ENCODE measurements at places on chromosomes 2 and 18.

GRCh38 chr18:8654503-8655451, 45.5 kb downstream of the RAB12 start:
- DNase-seq: peak; percentile 30

GRCh38 chr18:36160959-36161371, 26.3 kb upstream of the MOCOS start:
- DNase-seq: no peak

GRCh38 chr2:1665761-1666505, 78.4 kb downstream of the PXDN start:
- no peak for DNase-seq

GRCh38 chr2:108975613-108976435, 13.2 kb downstream of the EDAR start:
- DNase-seq: no peak

GRCh38 chr2:239195318-239195871, 205.4 kb downstream of the HDAC4 start:
- DNase-seq: no peak

DNA sequence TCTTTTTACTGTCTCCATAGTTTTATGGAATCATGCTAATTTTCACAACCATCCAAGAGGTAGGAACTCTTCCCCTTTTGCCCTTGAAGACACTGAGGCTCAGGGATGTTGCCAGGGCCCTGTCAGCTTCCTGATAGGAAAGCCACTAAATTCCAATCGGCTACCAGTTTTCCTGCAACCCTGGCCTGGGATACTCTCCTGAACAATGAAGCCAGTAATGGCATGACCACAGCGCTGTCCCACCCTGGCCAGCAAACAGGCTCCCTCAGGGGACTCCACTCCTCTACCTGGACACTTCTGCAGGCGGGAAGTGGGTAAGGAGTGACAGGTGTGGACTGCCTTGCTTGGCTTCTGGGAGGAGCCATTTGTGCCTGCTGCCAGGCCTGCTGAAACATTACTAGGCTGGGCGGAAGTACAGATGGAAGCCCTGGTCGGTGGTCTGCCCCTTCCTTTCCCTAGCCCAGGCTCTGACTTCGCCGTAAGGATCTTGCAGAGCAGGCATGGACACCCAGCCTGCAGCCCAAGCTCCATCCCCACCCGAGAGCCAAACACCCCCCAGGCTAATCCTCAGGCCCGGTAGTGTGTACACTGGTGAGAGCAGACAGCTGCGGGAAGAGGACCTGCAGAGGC, 78.8 kb upstream of the SMAD2 start:
- no peak for DNase-seq

DNA sequence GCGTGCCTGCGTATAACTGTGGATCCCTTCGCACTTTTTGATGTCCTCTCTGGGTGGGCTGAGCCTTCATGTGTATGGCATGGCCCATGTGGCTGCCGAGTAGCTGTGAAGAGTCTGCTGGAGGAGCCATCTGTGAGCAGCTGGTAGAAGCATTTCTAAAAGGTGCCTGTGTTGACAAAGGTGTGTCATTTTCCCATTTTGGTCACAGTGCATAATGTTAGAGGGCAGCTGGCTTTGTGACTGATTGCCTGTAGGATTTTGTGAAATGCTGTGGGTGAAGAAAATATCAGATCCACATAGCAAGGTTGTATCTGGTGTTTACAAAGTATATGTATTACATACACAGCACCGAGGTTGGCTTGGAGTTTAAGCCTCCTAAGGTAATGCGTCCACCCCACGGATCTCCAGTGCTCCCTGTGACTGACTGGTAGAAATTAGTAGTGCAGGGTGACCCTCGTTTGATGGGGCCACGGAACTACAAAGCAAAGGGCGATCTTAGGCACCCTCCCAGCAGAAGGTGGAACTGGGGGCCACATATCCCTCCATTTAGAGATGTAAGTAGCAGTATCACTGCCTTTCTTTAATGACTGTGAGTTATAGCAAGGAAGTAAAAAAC, 16.5 kb downstream of the GATA6 start:
- DNase-seq: no peak

DNA sequence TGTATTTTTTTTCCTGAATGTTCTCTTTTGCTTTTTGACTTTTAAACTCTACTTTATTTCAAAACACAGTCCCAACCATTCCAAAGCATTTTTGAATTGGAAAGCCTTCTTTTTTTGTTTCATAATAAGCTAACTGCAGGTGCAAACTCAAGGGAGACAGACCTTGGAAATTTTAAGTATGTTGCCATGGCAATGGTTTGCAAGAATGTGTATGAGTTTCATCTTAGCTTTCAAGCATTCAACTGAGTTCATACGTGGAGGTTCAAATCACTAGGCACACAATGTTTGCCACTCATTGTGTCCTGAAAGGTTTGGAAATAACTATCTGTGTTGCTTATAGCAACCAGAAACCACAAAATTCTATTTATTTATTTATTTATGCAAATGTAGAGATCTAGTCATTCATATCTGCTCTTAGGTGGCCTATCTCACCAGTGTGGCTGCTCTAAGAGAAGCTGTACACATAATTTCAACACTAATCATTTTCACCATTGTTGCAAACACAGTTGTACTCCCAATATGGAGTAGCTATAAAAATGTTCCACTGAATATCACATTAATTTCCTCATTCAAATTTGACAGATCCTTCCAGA, 805.7 kb upstream of the FSHR start:
- no peak for DNase-seq

DNA sequence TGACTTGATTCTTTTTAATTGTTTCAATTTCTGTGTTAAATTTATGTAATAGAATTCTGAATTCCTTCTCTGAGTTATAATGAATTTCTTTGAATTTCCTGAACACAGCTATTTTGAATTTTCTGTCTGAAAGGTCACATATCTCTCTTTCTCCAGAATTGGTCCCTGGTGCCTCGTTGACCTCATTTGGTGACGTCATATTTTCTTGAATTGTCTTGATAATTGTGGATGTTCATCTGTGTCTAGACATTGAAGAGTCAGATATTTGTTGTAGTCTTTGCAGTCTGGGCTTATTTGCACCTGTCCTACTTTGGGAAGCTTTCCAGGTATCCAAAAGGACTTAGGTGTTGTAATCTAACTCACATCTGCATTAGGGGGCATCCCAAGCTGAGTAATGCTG, 111.4 kb upstream of the LRRTM4 start:
- DNase-seq: no peak

DNA sequence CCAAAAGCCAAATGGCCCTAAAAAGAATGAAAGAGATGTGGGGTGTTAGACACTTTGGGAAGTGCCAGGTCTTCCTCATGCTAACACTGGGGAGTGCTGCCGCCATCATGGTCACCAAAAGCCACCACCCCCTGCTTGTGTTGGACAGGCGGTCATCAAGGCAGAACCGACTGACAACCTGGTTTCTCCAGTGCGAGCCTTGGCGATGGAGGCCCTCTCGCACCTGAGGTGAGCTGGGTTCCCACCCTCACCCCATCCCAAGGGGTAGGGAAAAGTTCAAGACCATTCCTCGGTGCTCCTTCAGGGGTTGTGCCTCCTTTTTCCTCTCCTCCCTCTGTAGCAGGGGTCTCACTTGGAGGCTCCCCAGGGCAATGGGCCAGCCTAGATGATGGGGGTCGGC, 33.6 kb downstream of the MROH2A start:
- DNase-seq: no peak

GRCh38 chr18:12420821-12421421, 13.2 kb downstream of the PRELID3A start:
- no peak for DNase-seq

- no peak for DNase-seq
Measured at GRCh38 chr18:3648200-3648599, 198.2 kb downstream of the TGIF1 start.

GRCh38 chr2:107259408-107260195, 373.6 kb upstream of the ST6GAL2 start:
- DNase-seq: no peak

DNA sequence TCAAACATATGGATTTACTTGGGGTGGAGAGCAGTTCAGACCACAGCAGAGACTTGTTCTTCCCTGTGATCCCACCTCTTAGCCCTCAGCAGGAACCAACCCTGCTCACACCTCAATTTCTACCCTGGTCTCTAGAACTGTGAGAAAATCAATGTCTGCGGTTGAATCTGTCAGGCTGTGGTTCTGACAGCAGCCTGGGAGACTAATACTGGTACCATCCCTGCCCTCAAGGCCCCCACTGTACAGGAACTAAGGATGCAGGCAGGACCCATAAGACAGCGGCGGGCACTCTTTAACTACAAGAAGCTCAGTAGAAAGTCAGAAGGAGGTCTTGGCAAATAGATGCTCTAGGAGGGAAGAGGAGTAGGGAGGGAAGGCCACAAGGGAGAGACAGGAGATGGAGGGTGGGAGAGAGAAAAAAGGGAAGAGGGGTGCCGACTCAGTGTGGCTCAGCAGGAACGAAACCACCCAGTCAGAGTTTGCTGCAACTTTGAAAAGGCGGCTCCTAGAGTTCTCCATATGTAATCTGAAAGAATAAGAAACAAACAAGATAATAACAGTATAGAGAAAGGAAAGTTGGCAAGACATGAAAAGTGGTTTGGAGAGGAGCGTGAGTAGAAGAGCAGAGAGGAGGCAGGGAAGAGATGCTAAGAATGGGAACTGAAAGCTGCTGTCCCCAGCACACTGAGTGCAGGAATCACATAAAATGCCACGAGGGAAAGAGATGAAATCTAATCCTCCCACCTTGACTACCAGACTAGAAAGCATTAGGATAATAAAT, 323.9 kb upstream of the ID2 start:
- DNase-seq: no peak

DNA sequence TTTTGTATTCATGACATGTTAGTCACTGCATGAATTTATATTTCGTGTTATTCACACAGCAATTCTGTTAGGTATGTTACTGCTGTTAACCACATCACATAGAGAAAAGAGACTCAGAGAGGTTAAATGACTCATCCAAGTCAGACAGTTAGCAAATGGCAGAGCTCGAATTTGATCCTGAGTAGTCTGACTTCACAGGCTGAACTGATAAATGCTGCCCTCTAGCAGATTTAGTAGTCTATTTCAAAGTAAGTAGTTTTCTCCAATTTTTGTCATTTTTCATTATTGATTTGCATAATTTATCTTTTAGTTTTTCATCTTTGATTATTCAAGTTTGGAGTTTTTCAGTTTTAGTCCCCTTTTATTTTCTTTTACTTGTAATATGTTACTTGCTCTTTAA, 58.3 kb downstream of the WDR7 start:
- DNase-seq: peak; percentile 81

DNA sequence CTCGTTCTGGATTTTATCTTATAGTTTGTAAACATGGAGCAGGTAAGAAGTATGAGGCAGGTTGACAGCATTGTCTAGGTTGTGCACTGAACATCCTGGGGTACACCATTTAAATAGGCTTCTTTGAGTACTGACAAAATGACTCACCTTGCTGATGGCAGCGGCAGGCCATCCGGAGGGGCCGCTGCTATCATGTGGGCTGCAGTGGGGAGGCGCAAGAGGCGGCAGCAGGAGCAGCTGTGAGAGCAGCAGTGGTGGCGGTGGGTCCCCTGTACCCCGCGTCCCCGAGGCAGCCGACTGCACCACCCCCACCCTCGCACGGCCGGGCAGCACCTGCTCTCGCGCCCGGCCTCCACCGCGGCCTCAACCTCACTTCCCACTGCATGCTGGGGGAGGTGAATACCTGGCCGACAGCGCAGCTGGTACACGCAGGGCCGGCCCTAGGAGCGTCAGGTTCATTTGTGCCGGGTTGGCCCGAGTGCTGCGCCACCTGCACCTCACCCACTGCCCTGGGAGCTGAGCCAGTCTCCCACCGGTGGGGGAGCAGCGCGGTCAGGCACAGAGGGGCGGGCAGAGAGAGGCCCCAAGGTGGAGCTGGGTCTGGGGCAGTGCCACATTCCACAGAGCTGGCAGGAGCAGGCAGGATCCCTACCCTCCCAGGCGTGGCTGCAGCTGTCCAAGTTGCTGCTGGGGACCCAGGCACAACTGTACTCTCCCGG, 154.5 kb upstream of the RBMS1 start:
- DNase-seq: no peak

- DNase-seq: no peak
Measured at GRCh38 chr2:86193901-86194567, 1.2 kb downstream of the IMMT start.

- no peak for DNase-seq
Measured at GRCh38 chr2:200964498-200964897, 1.0 kb upstream of the ORC2 start.

GRCh38 chr2:46775722-46776121, 139.9 kb downstream of the MCFD2 start:
- no peak for DNase-seq

DNA sequence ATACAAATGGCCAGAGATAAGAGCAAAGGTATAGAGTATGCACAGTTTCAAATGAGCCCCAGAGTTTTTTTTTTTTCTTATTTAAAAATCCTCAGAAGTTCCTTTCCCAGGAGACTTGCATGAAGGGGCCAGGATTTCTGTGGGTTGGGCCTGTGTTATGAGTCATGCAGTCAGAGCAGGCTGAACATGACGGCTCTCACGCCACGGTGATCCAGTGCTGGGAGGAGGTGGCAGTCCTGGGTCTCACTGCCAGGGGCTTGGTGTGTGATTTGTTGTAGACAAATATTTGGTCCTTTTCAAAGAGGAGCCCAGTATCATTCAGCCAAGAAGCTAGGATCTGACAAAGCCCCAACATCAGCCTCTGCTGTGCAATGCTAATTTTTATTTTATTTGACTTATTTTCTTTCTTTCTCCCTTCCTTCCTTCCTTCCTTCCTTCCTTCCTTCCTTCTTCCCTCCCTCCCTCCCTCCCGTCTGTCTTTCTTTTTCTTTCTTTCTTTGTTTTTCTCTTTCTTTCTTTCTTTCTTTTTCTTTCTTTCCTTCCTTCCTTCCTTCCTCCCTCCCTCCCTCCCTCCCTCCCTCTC, 10.4 kb upstream of the KCNE4 start:
- DNase-seq: no peak

- DNase-seq: no peak
Measured at GRCh38 chr2:129912066-129912820, 67.2 kb upstream of the RAB6C start.

GRCh38 chr2:55862673-55863390, 60.8 kb downstream of the EFEMP1 start:
- DNase-seq: no peak

DNA sequence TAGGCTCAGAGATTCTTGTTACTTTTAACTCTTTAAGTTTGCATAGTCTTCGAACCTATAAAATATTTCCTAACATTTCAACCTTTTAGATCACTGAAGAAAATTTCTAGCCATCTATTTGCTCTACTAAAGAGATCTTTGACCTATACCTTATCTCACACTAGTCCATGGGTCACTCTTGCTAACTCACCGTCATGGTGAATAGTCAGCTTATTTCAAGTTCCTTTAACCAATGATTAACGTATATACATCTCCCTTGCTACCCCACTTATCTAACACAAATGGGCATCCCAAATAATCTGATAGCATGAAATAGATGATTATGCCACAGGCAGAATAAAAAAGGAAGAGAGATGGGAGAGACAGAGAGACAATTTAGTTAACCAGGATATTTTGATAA, 303.1 kb downstream of the GPD2 start:
- DNase-seq: no peak

- DNase-seq: no peak
Measured at GRCh38 chr2:237688081-237688480, 60.7 kb downstream of the LRRFIP1 start.

DNA sequence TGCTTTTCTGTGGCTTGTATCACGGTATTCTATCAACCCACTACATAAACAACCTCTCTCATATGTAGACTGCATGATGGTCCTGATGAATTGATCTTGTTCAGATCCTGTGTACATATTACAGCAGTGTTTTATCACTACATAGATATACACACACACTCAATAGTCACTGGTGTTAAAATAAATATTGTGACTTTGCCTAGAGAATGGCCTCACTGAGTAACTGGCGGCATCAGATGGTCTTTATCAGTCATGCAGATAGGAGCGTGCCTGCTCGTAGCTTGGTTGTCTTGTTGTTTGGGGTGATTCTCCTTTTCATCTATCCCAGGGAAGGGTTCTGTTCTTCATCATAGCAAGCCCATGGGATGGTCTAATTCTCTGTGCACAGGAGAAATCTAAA, 18.4 kb upstream of the CTAGE1 start:
- DNase-seq: no peak
